Activated CD4-positive, alpha-beta memory T cell treated with anti-CD3 and anti-CD28 coated beads, Interleukin-2, amount 10 ng/mL, durations not matched to agents 7 days and 5 days (primary cell): ENCODE measurements at places on chromosomes 7 and 10. TPM values are rescaled to one million over a fixed set of nuclear protein-coding genes. Genes with fewer than 3 reads are reported as not detected.

- DNase-seq = no peak
Observed at GRCh38 chr10:132195366-132196075, 8.8 kb downstream of the DPYSL4 start.

DNA sequence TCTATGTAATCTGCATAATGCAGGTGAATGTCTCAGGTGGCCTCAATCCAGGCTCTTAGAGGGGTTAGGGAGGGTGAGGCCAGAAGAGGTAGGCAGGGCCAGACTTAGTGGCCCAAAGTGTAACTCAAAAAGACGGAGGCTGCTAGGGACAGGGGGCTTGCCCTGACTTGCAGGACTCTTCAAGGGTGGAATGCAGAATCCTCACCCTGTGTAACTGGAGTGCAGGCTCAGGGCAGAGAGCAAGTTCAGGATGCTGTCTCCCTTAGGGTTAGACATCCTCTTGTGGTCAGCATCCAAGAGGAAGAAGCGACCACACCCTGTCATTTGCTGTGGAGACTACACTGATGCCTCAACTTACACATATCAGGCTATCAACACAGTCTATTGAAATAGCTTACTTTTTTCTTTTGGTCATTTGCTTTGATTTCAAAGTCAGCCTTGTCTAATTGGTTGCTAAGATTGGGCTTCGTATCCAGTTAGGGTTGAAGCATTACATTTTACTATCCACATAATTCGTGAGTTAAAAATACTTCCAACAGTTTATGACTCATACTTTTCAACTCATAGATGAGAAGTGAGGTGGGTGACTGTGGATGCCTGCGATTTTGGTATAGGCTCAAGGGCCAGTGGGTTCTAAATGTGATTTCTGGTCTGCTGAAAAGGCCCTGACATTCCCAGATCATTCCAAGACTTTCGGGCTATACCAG lies 563.6 kb downstream of the SUGCT start:
- no peak for DNase-seq

- DNase-seq = peak; percentile 19
Observed at GRCh38 chr10:125720002-125720382, 483 bp downstream of the EDRF1 start.

DNA sequence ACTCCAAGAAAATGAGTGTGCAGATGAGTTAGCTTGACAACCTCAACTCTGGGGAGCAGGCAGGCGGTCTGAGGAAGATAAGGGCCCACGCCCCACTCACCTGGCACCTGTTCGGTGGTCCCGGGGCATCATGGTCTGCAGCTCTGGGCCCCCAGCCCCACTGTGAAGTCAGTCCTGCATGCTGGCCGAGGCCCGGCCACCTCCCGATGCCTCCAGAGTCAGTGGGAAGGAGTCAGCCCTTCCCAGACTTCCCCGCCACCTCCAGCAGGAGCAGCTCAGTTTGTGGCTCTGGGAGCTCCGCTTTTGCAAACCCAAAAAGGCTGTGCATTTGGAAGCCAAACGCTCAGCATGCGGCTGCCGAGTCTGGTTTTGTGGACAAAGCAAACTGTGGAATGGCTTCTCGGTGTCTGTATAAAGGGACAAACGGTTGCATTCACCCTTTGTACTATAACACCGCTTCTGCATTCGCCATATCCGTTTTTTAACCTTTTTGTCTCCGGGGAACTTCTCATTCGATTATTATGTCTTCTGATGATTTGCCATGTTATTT lies 167.3 kb downstream of the CCDC3 start:
- no peak for DNase-seq

- no peak for DNase-seq
Observed at GRCh38 chr7:46058086-46058823, 137.2 kb upstream of the IGFBP3 start.

Gene CDC14C
- total RNA-seq = not detected

GRCh38 chr10:7317786-7318446 lies 92.9 kb downstream of the SFMBT2 start:
- no peak for DNase-seq

GRCh38 chr10:3095373-3096139 lies 28.2 kb downstream of the PFKP start:
- DNase-seq = peak; percentile 73

Gene BUD23
- 57.2 TPM for total RNA-seq

DNA sequence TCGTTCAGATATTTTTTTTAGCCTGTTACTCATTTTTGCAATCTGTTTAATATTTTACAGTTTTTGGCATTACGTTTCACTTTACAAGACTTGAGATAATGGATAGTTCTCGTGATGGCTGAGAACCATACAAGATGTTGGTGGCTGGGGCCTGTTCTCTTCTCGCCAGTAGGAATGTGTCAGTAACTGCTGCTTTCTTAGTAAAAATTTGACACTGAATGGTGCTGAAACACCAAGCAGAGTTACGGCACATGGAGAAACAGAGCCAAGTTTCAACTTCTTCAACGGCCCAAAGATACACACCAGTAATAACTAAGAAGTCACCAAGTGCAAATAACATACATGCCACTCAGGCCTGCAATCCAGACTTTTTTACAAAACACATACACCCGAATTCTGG lies 130.4 kb downstream of the NRP1 start:
- no peak for DNase-seq

DNA sequence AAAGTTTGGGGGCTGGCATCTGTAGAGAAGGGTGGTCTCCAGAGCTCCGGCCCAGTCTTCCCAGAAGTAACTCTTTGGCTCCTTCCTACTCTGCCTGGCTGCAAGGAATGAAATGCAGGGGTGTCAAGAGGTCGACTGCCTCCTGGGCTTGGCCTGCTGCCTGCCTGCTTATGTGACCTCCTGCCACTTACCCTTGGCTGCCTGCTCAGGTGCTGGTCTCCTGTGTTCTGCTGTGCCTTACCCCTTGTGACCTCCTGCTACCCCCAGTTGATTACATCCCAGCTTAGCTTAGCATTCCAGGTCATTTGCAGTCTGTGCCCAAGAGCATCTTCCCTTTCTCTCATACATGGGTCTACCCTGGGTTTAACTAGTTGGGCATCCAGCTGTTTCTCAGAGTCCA lies 180.2 kb downstream of the PTPN20 start:
- DNase-seq = no peak

DNA sequence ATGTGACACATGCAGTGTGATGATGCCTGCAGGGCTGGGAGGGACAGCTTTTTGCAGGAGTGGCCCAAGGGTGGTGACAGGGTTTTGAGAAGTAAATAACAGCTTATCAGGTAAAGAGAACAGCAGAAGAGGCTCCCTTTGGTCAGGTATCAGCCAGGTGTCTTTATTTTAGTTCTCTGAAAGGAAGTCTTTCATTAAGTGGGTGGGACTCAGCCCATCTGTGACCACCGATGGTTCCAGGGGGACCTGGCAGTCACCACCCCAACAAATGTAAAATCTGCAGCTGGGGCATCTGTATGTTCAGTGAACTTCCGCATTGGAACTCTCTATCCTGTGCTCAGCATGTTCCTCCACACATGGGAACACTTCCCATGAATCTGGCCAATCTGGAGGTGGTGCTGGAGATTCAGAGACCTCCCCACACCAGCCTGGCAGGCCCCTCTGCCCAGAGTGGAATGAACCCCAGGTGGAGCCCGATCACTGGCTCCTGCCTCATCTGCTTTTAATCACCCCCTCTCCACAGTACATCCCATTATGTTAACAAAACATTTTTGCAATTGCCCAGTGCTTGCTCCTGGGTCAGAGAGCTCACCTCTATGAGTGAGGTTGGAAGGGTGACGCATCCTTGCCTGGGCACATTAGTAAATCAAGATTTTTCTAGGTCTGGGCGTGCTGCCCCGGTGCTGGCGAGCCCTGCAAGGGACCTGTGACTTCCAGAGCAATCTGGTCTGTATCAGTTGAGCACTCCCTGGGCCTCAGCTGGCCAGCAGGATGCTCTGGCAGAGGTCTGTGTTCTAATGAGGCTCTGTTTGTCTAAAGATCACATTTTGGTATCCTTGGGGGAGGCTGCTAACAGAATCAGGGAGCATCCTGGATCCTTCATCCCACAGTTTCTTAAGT lies 140.4 kb upstream of the GDF10 start:
- DNase-seq = no peak

GRCh38 chr7:1599640-1600395 lies 30.0 kb upstream of the PSMG3 start:
- no peak for DNase-seq

Gene PDE6C
- total RNA-seq = not detected

- DNase-seq = peak; percentile 55
Observed at GRCh38 chr10:49164559-49165188, 23.5 kb downstream of the TMEM273 start.

DNA sequence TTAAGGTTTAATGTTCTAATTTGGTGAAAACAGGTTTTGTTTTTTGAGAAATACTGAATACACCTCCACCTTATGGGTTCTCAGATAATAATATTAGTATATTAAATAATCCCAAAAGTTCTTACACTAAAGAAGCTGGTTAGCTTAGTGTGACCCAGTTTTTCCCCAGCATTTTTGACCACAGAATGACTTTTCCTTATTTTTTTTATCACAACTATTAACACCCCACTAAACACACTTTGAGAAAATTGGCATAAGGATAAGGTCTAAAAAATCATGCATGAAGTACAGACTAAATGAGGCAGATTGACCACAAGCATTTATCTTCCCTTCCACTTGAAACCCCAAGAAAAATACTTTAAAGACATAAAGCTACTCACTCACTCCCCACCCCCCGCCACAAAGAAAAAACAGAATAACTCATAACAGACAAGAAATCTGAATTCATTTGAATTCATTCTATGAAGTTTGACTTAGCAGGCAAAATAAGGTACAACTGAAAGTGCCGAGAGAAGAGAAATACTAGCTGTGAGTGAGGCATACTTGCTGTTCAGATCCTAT lies 49.7 kb upstream of the WNT16 start:
- DNase-seq = no peak

DNA sequence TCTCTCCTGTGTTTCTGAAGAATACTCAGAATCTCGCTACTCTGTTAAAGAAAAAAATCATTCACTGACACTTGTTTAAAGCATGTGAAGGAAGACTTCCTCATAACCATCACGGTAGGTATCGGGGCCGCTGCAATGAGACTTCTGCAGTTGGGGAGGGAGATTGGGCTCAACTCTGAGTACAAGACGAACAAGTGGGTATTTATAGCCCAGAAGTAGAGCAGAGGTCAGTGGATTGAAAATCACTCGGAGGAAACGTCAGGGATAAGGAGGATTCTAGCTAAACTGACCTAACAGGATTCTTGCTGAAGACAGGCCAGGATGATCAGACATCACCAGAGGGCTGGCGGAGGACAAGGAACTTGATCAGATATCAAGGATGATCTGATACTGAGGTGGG lies 33.3 kb downstream of the ITPRIP start:
- no peak for DNase-seq

DNA sequence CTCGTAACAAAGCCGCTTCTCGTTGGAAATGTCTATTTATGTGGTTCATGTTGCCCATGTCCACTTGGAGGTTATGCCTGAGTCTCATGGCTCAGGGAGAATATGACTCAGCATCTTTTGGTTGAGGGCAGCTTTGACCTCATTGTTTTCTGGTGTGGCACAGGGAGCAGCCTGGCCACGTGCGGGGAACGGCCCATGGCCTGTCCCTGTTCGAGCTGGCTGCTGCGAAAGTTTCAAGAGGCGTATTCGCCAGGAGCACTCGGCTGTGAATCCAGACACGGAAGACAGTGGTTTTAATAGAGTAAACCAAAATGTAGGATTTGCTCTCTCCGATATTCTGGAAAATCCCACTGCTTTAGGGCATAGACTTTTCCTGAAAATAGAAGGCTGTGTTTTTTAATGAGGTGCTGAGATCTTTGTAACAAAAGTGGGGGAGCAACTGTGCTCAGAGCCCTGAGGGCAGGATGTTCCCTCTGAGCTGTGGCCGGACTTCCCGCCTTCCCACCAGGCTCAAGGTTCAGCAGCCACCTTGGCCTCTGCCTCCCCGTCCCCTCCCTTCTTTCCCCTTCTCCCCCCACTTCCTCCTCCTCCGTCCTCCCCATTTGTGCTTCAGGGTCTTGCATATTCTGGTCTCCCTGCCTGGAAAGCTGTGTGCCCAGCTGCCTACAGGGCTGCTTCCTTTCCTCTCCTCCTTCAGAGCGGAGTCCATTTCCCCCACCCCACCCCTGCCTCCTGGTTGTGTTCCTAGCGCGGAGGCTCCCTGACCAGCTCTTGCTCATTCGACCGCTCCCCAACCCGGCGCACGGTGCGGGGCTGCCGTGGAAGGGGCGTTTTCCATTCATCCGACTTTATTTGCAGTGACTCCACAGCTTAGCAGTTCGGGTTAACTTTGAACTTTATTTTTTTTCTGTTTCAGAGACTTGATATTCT lies 642.0 kb downstream of the SDK1 start:
- DNase-seq = no peak

Gene CPA1
- total RNA-seq = not detected

Gene RGR
- total RNA-seq = not detected

- DNase-seq = peak; percentile 44
Observed at GRCh38 chr10:3666525-3667302, 118.3 kb downstream of the KLF6 start.

Gene PRR15
- total RNA-seq = not detected

- DNase-seq = no peak
Observed at GRCh38 chr7:18426564-18427226, 68.9 kb upstream of the HDAC9 start.

- DNase-seq = no peak
Observed at GRCh38 chr10:73800560-73801252, 10.7 kb downstream of the NDST2 start.

DNA sequence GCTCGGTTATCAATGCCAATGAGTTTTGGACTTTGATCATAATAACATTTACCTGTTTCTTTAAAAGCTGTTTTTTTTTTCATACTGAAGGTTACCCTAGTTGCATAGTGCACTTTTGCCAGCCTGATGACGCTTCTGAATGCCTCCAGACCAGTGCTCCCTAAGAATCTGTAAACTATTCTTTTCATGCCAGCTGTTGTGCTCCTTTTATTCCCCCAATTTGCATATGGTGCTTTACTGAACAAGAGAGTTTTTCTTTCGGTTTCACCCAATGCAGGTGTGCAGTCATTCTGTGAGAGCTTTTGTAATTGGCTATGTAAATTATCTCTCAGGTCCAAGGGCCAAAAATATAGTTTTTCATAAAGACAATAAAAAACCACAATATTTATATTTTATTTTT lies 48.1 kb upstream of the GLCCI1 start:
- DNase-seq = peak; percentile 21

DNA sequence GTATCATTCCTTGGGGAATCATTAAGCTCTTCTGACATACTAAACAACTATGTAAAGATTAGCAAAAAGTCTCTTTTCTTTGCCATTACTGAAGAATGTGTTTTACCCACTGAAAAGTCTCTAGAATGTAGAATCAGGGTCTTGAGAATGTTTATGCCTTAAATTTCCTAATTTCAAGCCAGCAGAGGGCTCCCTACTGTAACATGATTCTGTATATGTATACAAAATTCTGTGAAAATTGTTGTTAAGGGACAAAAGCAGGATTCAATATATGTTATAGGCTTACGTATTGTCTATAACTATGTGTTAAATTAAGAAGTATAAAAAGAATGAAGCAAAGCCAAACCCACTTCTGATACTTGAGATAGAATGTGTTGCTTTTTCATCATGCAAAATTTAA lies 296.9 kb upstream of the DGKB start:
- no peak for DNase-seq
